Lower lobe of right lung (tissue), 2 donors: ENCODE measurements at places on chromosomes 4 and X.

GRCh38 chr4:135357091-135357490, 1155.5 kb upstream of the PABPC4L start:
- H3K36me3 ChIP-seq: no peaks in the 10 kb centered on the region
- no peak overlapping the region for H3K27ac ChIP-seq
- H3K4me1 ChIP-seq: no peaks in the 10 kb centered on the region
- no peaks in the 10 kb centered on the region for H3K27me3 ChIP-seq
- no peak for DNase-seq
- H3K4me3 ChIP-seq: no peak overlapping the region

DNA sequence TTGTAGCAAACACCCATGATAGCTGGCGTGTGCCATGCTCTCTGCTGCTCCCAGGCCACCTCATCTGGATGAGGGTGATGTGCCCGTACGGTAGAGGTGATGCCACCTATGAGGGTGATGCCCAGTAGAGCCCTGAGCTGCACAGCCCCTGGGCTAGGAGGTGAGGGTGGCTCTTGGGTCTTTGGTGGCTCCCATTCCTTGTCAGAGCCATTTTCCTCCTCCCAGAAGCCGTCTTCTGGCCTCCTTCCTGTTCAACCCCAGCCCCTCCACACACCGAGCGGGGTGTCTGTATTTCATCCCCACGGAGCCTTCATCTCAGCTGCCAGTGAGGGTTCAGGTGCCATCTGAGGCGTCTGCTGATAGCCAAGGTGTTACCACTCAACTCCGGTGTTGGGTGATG, 12.0 kb upstream of the TNIP2 start:
- peaks cover 22% of the 10 kb centered on the region for H3K4me1 ChIP-seq
- H3K4me3 ChIP-seq: no peak overlapping the region
- H3K27ac ChIP-seq: no peak overlapping the region
- no peaks in the 10 kb centered on the region for H3K36me3 ChIP-seq
- no peaks in the 10 kb centered on the region for H3K27me3 ChIP-seq

DNA sequence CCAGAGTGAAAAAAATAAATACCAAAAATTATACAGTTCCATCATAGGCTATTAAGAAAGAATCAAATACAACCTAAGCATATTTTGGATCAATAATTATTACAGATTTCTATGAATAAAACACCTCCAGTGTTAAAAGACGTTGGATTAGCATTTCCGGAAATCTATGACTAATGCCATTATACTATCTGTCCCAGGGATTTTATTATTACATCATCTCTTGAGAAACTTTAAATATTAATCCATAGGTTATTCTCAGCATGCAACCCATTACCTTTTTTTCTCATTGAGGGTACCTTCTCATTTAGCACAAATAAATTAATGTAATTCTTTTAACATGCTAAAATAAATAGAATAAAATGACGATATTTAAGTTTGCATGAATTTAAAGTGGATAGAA, 44.6 kb downstream of the CXorf58 start:
- H3K27ac ChIP-seq: no peak overlapping the region
- H3K4me1 ChIP-seq: no peaks in the 10 kb centered on the region
- H3K27me3 ChIP-seq: no peaks in the 10 kb centered on the region

GRCh38 chrX:70262952-70263567, 3.1 kb upstream of the P2RY4 start:
- no peak overlapping the region for H3K27ac ChIP-seq
- no peak overlapping the region for H3K4me3 ChIP-seq
- no peaks in the 10 kb centered on the region for H3K27me3 ChIP-seq
- no peaks in the 10 kb centered on the region for H3K36me3 ChIP-seq
- no peak for DNase-seq

DNA sequence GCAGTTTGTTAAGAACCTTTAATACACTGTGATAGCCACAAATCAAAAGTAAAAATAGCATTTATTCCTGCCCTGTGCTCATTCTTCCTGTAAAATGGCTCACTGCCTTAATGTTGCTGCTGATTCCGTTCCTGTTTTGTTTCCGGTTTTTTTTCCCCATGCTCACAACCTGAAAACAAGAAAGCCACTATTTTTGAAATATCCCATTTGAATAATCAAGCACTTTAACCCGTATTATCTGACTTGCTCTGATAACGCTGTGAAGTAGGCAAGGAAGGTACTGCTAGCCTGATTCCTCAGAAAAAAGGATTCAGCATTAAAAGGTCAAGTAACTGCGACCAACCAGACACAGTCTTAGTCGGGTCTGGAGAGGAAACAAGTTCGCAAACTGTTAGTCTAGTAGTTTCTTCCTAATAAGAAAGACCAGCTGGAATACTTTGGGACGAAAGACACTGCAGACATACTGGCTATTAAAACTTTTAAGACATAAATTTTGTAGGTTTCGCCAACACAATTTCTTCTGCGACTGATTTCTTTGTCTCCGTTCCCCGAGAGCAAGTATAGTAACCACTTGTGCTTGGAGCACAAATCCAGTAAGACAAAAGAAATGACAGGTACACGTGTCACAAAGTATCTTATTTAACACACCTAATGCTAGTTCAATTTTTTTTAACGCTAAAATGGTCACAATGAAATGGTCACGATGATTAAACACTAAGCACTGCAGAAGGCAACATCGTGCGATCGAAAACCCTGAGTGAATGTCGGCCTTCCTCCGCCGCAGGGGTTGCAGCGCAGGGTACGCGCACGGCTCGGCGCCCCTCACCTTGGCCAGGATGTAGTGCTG, 802 bp downstream of the COX18 start:
- peaks cover 21% of the 10 kb centered on the region for H3K36me3 ChIP-seq
- peak overlapping the region; percentile 87 for H3K4me3 ChIP-seq
- H3K27me3 ChIP-seq: no peaks in the 10 kb centered on the region
- peak overlapping the region; percentile 98 for H3K27ac ChIP-seq

DNA sequence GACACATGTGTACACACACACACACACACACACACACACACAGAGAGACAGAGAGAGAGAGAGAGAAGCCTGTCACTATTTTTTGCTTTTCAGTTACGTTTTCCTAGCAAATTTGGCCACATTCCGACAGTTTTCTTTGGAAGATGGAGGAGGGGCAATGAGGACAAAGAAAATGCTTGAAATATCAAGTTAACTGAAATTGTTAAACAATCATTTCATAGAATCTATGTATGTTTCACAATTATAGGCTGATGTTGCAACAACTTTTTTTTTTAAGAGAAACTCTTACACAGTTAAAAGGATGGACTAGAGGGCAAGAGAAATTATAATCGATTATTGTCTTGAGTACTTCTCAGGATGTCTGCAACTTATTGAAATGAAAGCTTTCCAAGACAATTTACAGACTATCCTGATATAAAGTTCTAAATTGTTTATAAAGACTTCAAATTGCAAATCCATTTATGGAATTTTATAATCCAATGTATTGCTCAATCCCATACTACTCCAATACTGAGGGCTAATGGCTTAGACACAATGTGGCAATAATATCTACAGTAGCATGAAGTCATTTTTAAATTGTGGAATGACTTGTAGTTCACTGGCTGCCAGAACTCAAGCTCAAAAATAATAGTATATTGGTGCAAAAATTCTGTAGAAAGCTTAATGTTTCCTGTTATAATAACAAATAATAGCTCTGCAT, 647.0 kb upstream of the PCDH7 start:
- no peak overlapping the region for H3K4me3 ChIP-seq
- no peaks in the 10 kb centered on the region for H3K27me3 ChIP-seq
- H3K27ac ChIP-seq: no peak overlapping the region
- H3K36me3 ChIP-seq: no peaks in the 10 kb centered on the region
- no peak for DNase-seq

- peaks cover 21% of the 10 kb centered on the region for H3K4me1 ChIP-seq
- H3K27me3 ChIP-seq: no peaks in the 10 kb centered on the region
- no peak overlapping the region for H3K27ac ChIP-seq
- H3K4me3 ChIP-seq: no peak overlapping the region
- H3K36me3 ChIP-seq: no peaks in the 10 kb centered on the region
Measured at GRCh38 chr4:163500586-163500985, 6.1 kb downstream of the TMA16 start.

DNA sequence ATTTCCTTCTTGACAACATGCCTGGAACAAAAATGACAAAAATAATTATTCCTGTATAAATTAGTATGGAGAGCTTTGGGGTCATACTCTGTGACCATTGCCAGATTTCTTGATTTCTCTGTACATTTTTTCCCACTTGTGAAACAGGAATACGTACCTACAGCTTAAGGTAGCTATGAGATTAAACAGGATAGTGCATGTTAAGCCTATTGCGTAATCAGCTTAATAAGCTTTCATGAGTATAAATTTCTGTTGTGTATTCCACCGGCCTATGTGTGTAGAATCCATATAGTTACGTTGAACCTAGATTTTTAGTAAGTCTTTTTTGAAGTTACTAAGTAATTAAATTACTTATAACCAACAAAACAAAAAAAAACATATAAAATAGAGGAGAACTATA, 334.9 kb downstream of the DCTD start:
- H3K27ac ChIP-seq: no peak overlapping the region
- H3K4me1 ChIP-seq: no peaks in the 10 kb centered on the region

- H3K27me3 ChIP-seq: no peaks in the 10 kb centered on the region
- DNase-seq: no peak
- H3K4me1 ChIP-seq: no peaks in the 10 kb centered on the region
- H3K27ac ChIP-seq: no peak overlapping the region
- no peak overlapping the region for H3K4me3 ChIP-seq
Measured at GRCh38 chr4:96646146-96646545, 806.3 kb downstream of the PDHA2 start.

GRCh38 chr4:89142691-89143669, 31.6 kb downstream of the TIGD2 start:
- no peak overlapping the region for H3K27ac ChIP-seq
- no peaks in the 10 kb centered on the region for H3K27me3 ChIP-seq
- no peaks in the 10 kb centered on the region for H3K36me3 ChIP-seq
- H3K4me1 ChIP-seq: no peaks in the 10 kb centered on the region
